Progenitor cell of endocrine pancreas (in vitro differentiated cells): ENCODE measurements at places on chromosomes 16 and 17.

- no peak for DNase-seq
- H3K27me3 ChIP-seq = peaks cover 35% of the 10 kb centered on the region
- H3K36me3 ChIP-seq = peaks cover 1% of the 10 kb centered on the region
- peaks cover 10% of the 10 kb centered on the region for H3K4me1 ChIP-seq
- no peak overlapping the region for H3K4me3 ChIP-seq
Observed at GRCh38 chr17:81481073-81481799, 31.4 kb downstream of the ACTG1 start.

DNA sequence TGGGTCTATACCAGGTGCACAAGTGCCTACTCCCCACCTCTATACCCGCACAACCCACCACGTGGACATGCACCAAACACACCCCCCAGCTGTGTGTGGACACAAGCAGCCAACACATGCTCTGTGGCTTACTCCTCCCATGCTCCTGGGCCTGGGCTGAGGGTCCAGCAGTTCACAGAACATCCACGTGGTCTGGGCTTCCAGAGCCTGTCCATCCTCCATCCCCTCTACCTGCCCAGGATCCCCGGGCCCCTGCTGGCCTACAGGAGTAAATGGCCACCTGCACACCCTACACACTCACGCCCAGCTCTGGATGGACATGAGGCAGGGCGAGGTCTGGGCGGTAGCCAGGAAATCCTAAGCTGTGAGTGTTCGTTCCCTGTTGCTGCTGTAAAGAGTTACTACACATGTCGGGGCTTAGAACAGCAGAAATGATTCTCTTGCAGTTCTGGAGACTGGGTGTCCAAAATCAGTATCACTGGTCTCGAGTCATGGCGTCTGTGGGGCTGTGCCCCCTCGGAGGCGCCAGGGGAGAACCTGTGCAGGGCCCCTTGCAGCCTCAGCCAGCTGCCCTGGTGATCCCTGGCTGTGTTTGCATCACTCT is 15.0 kb upstream of the RAI1 start:
- H3K36me3 ChIP-seq = no peaks in the 10 kb centered on the region
- H3K4me3 ChIP-seq = no peak overlapping the region
- no peak overlapping the region for H3K27ac ChIP-seq
- DNase-seq = no peak
- no peaks in the 10 kb centered on the region for H3K27me3 ChIP-seq
- peaks cover 44% of the 10 kb centered on the region for H3K4me1 ChIP-seq

DNA sequence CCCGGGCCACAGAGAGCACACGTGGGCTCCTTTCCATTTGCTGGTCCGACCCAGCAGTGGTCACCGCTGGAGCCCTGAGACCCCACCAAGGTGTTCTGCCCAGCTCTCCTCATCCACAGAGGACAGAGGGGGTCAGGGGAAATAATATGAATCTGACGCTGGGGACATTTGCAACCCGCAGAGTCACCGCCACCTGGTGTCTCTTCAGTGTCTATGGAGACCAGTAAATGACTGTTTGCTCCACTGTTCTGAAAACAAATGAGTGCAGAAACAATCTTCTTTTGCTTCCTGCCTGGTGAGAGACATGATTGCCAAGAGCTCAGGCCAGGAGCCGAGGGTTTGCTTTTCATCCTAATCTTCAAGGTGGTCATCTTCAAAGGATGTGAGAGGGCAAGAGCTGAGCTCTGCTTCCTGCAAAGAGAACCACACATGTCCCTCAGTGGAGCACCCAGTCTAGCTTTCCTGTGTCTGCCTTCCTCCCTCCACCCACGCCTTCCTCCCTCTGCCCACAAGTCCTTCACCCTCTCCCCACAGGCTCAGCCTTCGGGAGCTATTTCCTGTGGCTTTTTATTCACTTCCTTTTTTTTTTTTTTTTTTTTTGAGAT is 14.7 kb upstream of the KLHDC4 start:
- peaks cover 16% of the 10 kb centered on the region for H3K27me3 ChIP-seq
- no peaks in the 10 kb centered on the region for H3K36me3 ChIP-seq
- H3K4me1 ChIP-seq = peaks cover 11% of the 10 kb centered on the region
- H3K4me3 ChIP-seq = no peak overlapping the region
- H3K27ac ChIP-seq = peak overlapping the region; percentile 78

DNA sequence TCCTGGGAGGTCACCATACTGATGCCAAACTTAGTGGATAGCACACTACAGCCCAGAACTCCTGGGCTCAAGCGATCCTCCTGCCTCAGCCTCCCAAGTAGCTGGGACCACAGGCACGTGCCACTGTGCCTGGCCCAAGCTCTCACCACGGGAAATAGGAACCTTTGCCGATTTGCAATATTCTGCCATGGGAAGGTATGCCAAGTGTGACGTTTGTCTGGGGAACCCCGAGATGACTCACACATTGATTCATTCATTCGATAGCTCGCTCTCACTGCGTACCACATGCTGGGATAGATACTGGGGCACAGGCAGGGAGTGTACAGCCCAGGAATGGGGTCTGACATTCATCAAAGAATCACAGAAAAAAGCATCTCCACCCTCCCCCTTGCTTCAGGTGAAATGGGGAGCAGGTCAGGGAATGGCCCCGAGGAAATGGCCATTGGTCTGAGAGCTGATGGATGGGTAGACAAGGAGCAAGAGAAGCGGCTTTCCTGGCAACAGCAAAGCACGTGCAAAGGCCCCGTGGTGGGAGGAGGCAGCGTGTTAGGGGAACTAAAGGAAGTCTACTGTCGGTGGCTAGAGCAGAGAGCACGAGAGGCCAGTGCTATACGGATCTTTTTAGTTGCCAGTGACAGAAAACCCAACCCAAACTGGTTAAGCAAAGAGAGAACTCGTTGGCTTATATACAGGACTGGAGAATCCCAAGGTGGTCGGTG is 44.1 kb downstream of the DNAH17 start:
- no peaks in the 10 kb centered on the region for H3K36me3 ChIP-seq
- no peak overlapping the region for H3K4me3 ChIP-seq
- DNase-seq = no peak
- H3K27ac ChIP-seq = no peak overlapping the region
- H3K4me1 ChIP-seq = peaks cover 9% of the 10 kb centered on the region
- no peaks in the 10 kb centered on the region for H3K27me3 ChIP-seq

- no peaks in the 10 kb centered on the region for H3K36me3 ChIP-seq
- DNase-seq = no peak
- H3K27me3 ChIP-seq = no peaks in the 10 kb centered on the region
- no peak overlapping the region for H3K27ac ChIP-seq
Observed at GRCh38 chr16:64272028-64272427, 849.8 kb downstream of the CDH11 start.

- peaks cover 7% of the 10 kb centered on the region for H3K4me1 ChIP-seq
- H3K4me3 ChIP-seq = no peak overlapping the region
- no peaks in the 10 kb centered on the region for H3K36me3 ChIP-seq
- H3K27ac ChIP-seq = no peak overlapping the region
- no peak for DNase-seq
Observed at GRCh38 chr16:58842156-58842555, 108.0 kb upstream of the GOT2 start.

- no peak for DNase-seq
- no peaks in the 10 kb centered on the region for H3K27me3 ChIP-seq
- H3K4me1 ChIP-seq = peaks cover 1% of the 10 kb centered on the region
- no peak overlapping the region for H3K27ac ChIP-seq
Observed at GRCh38 chr16:1762879-1763520, 8.3 kb downstream of the NME3 start.

DNA sequence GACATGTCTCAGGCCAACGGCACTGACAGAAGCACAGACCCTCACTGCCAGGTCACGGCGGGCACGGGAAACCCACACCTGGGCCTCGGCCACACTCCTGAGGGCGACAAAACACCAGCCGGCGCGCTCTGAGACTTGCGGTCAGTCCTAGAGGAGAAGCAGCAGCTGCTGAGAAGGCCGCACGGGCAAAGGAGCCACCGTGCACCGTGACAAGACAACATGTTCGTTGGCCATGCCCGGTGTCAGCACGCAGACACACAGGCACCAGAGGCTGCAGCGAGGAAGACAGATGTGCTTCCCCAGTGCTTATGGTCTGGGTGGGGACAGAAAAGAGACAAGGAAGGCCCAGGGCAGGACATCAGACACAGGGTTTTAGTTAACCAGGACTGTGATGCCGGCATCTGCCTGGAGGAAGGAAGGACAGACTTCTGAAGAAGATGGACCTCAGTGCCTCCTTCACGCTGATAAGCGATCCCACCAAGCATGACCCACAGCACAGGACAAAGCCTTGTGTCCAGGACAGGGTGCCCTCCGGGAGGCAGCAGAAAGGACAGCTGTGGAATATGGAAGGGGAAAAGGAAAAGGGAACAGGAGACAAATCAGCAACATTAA is 84.0 kb downstream of the ANKRD11 start:
- no peaks in the 10 kb centered on the region for H3K36me3 ChIP-seq
- H3K4me3 ChIP-seq = no peak overlapping the region
- DNase-seq = no peak
- no peaks in the 10 kb centered on the region for H3K27me3 ChIP-seq

DNA sequence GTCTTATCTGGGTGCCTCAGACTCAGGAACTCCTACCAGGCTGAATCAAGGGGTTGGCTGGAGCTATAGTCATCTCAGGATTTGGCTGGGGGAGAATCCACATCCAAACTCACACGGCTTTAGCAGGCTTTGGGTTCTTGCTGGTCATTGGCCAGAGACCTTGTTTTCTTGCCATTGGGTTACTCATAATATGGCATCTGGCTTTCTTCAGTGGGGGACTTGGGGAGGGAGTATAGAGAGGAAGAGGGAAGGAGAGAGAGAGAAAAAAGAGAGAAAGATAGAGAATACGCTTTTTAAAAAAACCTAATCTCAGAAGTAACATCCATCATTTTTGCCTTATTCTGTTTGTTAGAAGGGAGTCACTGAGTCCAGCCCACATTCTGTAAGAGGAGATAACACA is 191.5 kb upstream of the SHISA6 start:
- H3K4me3 ChIP-seq = no peak overlapping the region
- H3K4me1 ChIP-seq = no peaks in the 10 kb centered on the region
- H3K36me3 ChIP-seq = no peaks in the 10 kb centered on the region
- H3K27ac ChIP-seq = no peak overlapping the region
